Activated T-helper 1 cell treated with Interleukin-2 at 50 U/mL for 16 hours (primary cell): ENCODE measurements at places on chromosomes 7 and 10.
A peak's percentile ranks its signal among the peaks of the same experiment; 100 is the strongest.

DNA sequence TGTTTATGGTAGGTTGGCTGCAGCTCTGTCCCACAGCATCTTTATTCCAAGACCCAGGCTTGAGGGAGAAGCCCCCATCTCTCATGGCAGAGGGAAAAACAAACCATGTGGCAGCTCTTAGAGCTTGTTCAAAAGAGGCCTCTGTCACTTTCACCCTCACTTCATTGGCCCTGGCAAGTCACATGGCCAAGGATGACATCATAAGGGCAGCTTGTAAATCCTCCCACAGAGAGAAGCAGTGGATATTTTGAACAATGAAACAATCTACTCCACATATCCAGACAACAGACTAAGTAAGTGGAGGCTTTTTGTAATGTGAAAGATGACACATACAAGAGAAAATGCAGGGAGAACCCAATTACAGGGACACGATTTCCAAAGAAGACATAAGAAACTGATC, 108.1 kb downstream of the GRID1 start:
- DNase-seq: no peak

GRCh38 chr10:99337311-99337811, 8.2 kb downstream of the CNNM1 start:
- DNase-seq: no peak

- DNase-seq: no peak
Observed at GRCh38 chr10:48778193-48778857, 93.7 kb downstream of the WDFY4 start.

DNA sequence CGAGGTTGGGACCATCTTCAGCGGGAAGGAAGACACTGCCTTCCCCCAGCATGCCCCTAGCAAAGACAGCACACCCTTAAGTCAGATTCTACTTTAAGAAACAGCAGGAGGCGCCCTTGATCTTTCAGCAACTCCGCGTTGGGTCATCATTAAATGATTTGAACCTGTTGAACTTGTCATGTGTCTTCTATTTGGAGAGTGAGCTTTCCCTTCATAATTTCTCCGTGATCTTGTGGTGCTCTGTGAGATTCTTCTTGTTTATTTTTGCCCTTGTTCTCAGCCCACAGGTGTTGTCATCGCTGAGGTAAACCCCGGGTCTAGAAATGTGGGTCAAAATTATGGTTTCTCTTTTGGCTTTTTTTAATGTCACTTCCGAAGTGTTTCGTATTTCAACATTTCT, 49.5 kb upstream of the PITRM1 start:
- no peak for DNase-seq

GRCh38 chr7:150738092-150738491, 874 bp downstream of the GIMAP5 start:
- DNase-seq: no peak

- DNase-seq: no peak
Observed at GRCh38 chr7:77702968-77703472, 6.8 kb downstream of the RSBN1L start.

- no peak for DNase-seq
Observed at GRCh38 chr7:40538281-40538680, 403.5 kb downstream of the SUGCT start.

GRCh38 chr7:39703144-39703543, 79.8 kb downstream of the RALA start:
- no peak for DNase-seq

- no peak for DNase-seq
Observed at GRCh38 chr7:47573758-47574481, 8.0 kb downstream of the TNS3 start.

DNA sequence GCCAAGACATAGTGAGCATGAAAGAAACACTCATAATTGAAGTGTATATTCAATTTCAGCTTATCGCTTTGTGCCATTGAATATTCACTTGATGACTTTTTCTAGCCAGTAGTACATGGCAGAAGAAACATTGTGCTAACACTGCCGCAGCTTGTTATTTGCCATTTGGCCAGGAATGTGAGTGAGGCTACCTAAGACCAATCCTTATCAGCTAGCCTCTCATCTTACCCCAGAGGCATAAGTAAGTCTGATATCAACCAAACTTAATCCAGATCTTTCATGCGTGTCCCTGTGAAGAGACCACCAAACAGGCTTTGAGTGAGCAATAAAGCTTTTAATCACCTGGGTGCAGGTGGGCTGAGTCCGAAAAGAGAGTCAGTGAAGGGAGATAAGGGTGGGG, 586.0 kb upstream of the MBL2 start:
- DNase-seq: no peak

DNA sequence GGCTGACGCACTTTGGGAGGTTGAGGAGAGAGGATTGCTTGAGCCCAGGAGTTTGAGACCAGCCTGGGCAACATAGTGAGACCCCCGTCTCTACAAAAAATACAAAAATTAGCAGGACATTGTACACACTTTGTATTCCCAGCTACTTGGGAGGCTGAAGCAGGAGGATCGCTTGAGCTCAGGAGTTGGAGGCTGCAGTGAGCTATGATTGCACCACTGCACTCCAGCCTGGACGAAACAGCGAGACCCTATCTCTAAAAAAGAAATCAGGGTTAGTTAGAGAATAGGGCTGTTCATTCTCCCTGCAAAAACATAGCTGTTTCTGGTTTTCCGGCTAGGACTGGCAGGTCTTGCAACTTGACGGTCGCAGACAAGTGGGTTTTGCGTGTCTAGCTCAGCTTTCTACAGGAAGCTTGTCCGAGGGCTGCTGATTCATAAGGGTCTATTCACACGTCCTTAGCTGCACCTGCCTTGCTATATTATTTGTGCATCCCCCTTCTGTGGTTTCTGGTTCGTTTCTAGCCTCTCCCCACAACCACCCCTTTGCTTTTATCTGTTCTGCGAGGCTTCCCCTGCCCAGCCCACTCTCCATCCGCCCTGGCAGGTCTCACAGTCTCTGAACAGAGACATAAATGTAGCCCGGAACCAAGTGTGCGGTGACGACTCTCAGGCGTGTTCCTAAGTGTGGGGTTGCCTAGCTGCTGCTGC, 10.7 kb downstream of the AMZ1 start:
- DNase-seq: peak; percentile 61

DNA sequence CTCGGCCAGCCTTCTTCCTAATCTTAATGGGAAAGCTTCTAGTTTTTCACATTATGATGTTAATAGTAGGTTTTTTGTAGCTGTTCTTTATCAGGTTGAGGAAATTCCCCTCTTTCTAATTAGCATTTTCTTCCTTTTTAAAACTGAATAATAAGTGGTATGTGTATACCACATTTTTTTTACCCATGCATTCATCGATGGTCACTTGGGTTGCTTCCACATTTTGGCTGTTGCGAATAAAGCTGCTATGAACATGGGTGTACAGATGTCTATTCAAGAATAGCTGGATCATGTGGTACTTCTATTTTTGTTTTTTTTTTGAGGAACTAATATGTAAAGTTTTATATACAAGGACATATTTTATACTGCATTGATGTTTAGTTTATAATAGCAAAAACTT, 44.3 kb downstream of the NRF1 start:
- no peak for DNase-seq

GRCh38 chr7:16850614-16851466, 30.9 kb downstream of the AGR3 start:
- no peak for DNase-seq

DNA sequence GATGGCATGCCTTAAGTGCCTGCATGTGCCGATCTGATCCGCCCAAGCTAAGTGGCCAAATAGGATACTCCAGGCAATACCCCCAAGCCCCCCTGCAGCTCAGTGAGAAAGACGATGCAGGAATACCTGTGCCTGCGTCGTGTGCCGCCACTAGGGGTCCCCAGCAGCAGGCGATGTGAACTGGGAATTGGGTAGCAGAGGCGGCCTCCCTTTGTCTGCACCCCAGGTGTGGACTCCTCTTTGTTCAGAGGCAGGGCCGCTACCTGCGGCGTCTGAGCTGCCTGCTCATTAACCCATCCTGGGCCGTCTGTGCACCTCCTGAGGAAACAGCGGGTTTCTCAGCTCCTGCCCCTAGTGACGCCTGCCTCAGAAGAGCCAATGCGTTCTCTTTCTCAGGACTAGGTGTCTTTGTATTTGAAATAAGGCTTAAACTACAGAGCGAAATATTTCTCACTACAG, 4.8 kb upstream of the CHN2 start:
- DNase-seq: no peak

DNA sequence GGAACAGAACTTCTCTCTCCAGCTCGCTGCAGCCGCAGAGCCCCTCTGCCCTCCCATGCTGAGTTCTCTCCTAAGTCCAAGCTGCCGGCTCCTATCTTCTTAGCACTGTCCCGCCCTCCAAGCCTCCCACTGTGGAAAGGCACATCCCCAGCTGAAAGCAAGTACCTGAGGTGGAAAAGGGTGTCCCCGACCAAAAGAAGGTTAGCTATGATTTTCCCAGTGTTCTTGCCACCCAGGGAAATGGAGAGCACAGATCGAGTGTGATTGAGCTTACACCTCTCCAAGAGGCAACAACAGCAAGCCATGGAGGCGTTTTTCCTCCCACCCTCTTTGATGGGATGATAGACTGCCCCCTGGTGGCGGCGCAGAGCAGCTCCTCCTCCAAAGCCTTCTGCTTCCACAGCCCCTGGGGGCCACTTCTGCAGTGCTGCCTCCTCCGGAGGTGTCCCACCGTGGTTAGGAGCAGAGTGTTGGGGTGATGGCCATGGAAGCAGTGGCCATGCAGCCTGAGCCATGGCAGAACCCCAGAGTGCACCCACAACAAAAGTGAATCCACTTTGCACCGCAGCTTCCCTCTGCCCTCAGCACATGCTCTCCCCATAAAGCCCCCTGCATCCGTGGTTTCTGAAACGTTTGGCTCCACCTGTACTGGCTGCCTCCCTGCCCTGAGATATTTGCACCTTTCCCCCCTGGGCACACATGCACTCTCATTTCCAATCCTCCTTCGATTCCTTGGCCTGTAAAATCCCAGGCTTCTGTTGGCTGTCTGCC, 143.1 kb upstream of the STK17A start:
- DNase-seq: peak; percentile 16

GRCh38 chr10:12321641-12322040, 27.7 kb upstream of the CAMK1D start:
- no peak for DNase-seq

- no peak for DNase-seq
Observed at GRCh38 chr10:76769161-76769560, 868.4 kb downstream of the KCNMA1 start.

DNA sequence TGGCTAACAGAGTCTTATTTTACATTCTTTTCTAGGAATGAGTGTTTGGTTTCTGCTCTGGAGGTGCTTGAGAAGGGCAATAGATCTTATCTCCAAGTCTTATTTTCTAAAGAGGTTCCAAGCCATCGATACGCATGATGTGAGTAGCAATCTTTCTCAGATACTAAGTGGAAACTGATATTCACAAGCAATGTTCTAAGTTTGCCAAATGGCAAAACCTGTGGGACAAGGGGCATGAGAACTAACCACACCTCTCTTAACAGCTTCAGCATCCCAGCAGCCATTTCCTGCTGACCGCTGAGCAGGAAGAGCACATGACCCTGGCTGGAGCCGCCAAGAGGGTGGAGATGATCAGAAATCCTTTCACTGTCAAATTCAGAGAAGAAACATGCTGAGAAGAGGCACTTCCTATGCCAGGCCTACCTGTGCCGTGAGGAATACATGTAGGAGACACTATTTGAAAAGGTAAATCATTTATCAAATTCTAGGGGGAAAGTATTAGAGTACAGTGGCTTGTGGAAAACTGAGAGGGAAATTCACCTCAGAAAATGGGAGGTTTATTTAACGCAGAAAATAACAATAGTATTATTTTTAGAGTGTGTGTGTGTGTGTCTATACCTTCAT, 35.2 kb downstream of the CCDC71L start:
- no peak for DNase-seq

DNA sequence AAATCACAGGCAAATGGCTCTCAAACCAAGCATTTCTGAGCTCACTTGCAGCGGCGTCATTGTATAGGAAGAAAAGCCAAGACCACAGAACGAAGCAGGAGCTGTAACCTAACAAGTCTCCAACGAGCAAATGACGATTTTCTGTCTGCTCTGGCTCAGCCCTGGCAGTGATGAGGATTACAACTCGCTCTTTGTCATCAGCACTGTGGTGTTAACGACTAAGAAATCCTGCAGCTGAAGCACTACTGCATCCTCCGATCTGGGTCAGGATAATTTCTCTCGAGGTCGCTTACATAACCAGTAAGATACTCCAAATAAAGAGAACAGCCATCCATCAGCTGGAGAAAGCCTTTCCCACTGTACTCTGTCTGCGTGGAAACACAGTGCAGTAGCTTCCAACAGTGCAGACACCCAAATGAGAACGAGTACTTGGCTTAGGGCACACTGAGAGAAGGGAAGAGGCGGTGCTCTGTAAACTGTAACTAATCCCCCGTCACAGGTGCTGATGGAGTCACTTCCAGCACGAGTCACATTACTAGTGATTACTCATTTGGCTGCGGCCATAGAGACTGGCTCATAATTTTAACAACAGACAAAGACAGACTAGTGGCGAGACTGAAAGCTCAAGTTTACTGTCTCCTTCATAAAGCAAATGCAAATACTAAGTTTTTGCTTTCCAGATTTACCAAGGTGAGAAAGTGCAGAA, 135.8 kb downstream of the NRBF2 start:
- DNase-seq: peak; percentile 59

DNA sequence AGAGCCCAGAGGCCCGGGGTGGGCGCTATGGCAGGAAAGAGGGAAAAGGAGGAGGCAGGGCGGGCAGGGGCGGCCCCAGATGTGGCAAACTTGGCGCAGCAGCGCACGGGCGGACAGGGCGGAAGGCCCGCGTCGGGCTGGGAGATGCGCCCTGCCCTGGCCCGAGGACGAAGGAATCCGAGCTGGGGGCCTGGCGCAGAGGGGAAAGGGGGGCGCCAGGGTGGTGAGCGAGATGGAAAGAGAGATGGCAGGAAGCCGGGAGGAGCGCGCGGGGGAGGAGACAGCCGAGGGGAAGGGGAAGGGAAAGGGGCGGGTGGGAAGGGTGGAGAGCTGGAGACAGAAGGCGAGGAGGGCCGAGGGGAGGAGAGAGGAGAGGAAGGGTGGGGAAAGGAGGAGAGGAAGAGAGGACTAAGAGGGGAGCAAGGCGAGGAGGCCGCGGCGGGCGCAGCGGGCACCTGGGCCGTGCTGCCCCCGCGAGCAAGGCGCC, at the start of gene MARVELD1:
MARVELD1 (plus strand) TSS at position 392 of the 487 bp plus-strand sequence. CDS start 147 bp downstream, outside the sequence.
- DNase-seq: no peak

GRCh38 chr10:96995851-96996250, 163.8 kb downstream of the LCOR start:
- no peak for DNase-seq

DNA sequence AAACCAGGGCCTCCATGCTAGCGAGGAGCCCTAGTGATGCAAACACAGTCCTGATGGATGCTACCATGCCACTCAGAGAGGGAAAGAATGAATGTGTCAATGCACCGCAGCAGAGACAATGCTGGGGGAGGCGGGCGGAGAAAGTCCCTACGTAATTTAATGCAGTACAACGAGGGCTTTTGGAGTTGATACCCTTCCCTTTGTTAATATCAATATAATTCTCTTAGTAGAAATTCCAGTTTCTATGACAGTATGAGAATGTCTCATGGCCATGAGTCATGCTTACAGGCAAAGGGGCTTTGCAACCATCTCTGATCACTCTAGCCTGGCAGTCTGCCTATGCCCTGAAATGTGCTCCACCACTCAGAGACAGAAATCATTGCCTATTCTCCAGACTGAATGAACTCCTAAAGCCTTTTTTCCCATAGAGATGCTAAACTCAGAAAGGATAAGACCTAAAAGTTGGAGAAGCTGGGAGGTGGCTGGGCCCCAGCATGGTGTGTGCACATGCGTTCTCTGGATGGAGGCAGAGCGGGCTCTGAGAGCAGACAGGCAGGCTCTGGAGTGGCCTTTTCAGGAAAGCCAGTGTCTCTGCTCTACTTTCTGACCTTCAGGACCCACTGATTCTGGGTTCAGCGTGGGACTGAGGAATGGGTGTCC, 20.3 kb upstream of the GIMAP2 start:
- no peak for DNase-seq
